ENCODE measurements at places on chromosomes 11 and 22. TPM values are rescaled to one million over a fixed set of nuclear protein-coding genes. Genes with fewer than 3 reads are reported as not detected.

The MAPK12 gene
- total RNA-seq, result 33.4 TPM

The HOATZ gene
- total RNA-seq, result not detected

The PLAAT5 gene
- total RNA-seq, result 3.8 TPM

- no peak for DNase-seq
These were observed 8.5 kb downstream of the LGALS2 start for GRCh38 chr22:37571258-37571991.

GRCh38 chr11:116929414-116930090 lies 92.1 kb upstream of the APOA1 start:
- no peak for DNase-seq

All from endothelial cell (in vitro differentiated cells).